Bronchial epithelial cell (primary cell): ENCODE measurements at places on chromosomes 2 and 18. TPM values are rescaled to one million over a fixed set of nuclear protein-coding genes. Genes with fewer than 3 reads are reported as not detected.

DNA sequence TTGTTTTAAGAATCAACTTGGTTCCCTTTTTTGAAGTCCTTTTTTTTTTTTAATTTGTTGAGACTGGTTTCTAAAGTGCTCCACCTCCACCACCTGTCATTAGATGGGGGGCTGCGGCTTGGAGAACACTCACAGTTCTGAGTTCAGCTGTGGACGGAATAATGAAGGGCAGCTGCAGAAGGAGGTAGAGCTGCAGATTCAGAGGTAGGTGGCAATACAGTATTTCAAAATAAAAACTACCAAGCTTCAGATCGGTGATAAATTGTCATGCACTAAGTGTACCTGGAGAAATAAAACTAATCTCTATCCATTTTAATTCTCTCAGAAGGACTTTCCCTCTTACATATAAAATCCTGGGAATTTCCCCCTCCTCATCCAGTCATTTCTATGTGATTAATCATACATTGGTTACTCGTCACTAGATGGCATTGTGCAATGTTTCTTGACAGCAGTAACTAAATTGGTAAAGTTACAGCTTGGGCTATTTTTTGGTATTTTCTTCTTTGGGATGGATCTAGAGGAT, 81.1 kb upstream of the SLC39A10 start:
- DNase-seq: peak; percentile 91

DNA sequence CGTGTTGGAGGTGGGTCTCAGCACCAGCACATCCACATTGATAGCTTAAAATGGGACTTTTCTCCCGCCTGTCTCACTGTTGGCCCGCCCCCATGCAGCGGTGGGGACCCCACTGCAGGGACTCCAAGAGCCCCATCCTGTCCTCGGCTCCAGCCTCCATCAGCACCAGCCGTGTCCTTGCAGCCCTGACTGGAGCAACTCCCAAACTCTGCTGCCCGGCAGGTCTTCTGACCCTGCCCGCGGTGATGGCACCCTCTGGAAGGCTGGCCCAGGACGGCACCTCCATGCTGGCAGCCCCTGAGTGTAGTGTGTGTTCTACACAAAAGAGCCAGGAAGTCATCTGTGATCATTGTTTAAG, 41.6 kb upstream of the KCNG2 start:
- DNase-seq: no peak

- DNase-seq: no peak
Measured at GRCh38 chr2:238706673-238707072, 141.2 kb upstream of the TWIST2 start.

DNA sequence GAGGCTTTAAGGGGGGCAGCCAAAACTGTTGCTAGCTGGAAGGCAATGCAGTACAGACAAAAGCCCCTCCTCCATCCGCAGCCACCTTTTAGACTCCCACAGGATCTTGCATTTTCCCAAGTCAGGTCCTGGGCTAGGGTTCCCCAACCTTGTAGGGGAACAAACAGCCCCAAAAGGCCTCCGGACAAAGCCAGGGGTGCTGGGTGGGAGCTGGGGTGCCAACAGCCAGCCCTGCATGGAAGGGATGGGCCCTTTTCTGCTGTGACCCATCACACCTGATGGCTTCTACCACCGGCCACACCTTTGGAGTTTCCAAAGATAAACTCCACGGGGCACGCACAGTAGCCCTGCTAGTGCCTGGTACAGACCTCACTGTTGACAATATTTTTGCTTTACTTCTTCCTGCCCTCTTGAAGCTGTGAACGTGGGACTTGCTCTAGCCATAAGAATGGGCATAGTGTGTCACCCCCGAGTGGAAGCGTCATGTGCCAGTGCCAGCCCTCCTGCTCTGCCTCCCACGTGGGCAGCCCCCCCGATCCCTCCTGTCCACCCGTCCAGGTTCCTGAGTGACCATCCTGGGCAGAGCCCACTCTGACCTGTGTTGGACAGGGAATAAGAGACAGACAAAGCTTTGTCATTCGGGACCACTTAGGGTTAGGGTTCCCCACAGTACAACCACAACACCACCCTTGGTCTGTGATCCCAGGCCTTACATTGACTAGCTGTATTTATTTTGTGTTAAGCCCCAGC, 18.8 kb downstream of the TUBB6 start:
- no peak for DNase-seq

GRCh38 chr18:78619854-78620253, 359.8 kb upstream of the SALL3 start:
- no peak for DNase-seq

- DNase-seq: no peak
Measured at GRCh38 chr2:78978340-78978739, 47.2 kb upstream of the REG3G start.

DNA sequence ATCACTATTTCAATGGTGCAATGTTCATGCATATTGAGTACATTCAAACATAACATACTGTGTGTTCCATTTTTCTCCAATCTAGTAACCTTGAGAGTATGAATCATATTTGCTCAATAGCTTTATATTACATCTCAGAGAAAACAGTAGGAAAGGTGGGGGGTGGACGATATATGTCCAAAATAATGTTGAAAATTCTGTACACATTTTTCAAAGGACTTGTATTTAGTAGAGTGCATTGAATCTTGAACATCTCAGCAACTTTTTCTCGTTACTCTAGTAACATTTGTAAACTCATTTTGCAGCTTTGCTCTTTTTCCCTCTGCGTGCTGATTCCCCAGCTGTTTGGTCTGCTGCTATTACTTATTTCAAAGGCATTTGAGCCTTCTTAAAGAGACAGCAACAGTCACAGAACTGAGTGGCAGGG, 1487.0 kb downstream of the LRP1B start:
- DNase-seq: peak; percentile 23

GRCh38 chr2:196407675-196408264, 231.7 kb upstream of the CCDC150 start:
- DNase-seq: no peak

DNA sequence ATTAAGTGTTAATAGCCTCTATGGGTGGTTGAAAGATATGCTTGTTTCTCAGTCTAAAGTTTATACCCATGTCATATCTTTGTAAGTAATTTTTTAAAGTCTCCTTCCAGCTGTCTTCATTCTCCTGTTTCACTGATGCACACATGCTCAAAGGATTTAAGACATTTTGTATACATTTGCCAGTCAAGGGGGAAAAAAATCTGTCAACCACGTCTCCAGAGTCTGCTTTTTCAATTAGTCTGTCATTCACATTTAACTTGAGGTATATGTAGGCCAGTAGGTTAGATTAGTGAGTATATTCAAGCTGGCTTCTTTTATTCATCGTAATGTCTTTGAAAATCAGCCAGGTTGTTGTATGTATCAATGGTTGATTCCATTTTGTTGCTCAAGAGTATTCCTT, 193.5 kb downstream of the MCFD2 start:
- no peak for DNase-seq

DNA sequence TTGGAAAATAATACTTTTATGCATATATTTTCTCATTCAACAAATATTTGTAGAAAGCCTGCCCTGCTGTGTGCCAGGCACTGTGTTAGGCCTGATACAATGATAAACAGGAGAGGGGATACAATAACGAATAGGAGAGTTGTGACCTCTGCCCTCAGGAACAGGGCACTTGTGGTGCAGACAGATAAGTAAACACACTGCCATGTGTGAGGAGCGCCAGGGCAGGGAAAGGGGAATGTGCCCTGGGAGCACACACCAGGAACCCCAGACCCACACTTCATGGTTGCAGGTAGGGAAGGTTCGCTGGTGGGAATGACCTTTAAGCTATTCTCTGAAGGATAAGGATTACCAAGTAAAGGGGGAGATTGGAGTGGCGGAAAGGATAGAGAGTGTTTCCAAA, 42.2 kb upstream of the DSC1 start:
- no peak for DNase-seq

The OR6B2 gene
- not detected in 2 replicates for total RNA-seq

The TEX44 gene
- not detected in 2 replicates for total RNA-seq

DNA sequence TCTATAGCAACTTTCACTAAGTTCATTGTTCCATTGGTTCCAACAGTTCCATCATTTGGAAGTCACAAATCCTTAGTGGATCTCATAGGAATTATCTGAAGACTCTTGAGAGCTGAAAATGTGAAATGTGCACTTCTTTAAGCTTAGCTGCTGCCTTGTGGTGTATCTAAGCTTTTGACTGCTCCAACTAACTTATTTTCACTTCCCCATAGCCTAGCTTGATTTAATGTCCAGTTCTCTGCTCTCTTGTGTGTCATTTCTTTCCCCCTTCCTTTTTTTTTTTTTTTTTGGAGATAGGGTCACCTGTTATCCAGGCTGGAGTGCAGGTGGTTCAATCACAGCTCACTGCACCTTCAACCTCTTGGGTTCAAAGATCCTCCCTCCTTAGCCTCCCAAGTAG, 34.9 kb upstream of the CD302 start:
- DNase-seq: no peak

DNA sequence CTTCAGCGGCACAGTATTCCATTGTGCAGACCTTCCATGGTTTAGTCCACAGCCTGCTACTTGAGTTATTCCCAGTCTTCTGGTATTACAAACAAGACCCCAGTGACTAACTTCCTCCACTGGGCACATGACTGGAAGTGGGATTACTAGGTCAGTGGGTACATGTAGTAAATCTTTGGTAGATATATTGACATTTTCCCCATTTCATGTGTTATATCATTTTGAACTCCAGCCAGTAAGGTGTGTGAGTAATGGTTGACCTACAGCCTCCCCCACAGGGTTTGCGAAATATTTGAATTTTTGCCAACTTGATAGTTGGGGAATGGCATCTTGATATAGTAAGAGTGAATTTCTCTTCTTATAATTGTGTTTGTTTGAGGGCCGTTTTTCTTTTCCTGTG, 58.8 kb downstream of the RNF144A start:
- DNase-seq: peak; percentile 76
